Mesenchymal stem cell (in vitro differentiated cells and primary cell): ENCODE measurements at places on chromosomes 16 and 17.

- H3K4me1 ChIP-seq: peaks cover 27% of the 10 kb centered on the region
- peak; percentile 23 for DNase-seq
- peaks cover 54% of the 10 kb centered on the region for H3K36me3 ChIP-seq
- H3K4me3 ChIP-seq: no peak overlapping the region
- no peak overlapping the region for H3K27ac ChIP-seq
- H3K27me3 ChIP-seq: no peaks in the 10 kb centered on the region
These were observed 3.5 kb downstream of the PLK1 start for GRCh38 chr16:23682181-23682580.

DNA sequence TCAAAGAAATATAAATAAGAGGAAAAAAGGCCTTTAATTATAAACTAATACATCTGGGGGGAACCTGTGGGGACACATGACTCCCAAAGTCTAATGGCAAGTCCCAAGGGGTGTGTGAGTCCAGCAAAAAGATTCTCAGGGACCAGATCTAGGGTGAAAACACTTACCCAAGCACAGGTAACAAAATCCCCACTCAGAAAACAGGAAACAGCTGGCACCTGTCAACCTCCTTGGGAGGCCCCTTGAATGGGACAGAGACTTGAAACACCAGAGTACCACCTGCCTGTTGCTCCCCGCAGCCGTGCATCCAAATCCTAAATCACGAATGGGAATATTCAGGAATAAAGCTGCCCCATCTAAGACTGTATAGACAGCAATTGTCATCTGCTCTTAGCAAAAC is 461.2 kb upstream of the CDH5 start:
- H3K27ac ChIP-seq: no peak overlapping the region
- no peaks in the 10 kb centered on the region for H3K36me3 ChIP-seq
- H3K4me3 ChIP-seq: no peak overlapping the region
- H3K4me1 ChIP-seq: no peaks in the 10 kb centered on the region
- no peak for DNase-seq
- H3K27me3 ChIP-seq: no peaks in the 10 kb centered on the region

- no peaks in the 10 kb centered on the region for H3K4me1 ChIP-seq
- H3K36me3 ChIP-seq: no peaks in the 10 kb centered on the region
- DNase-seq: peak; percentile 39
- peaks cover 23% of the 10 kb centered on the region for H3K27me3 ChIP-seq
These were observed 42.0 kb upstream of the KSR1 start for GRCh38 chr17:27414271-27414670.

- H3K27ac ChIP-seq: no peak overlapping the region
- H3K4me3 ChIP-seq: no peak overlapping the region
- H3K36me3 ChIP-seq: no peaks in the 10 kb centered on the region
- DNase-seq: peak; percentile 31
These were observed 60.4 kb downstream of the MYOCD start for GRCh38 chr17:12726131-12726530.

GRCh38 chr16:22098405-22099255 is 6.3 kb downstream of the VWA3A start:
- peak overlapping the region; percentile 36 for H3K4me3 ChIP-seq
- no peaks in the 10 kb centered on the region for H3K36me3 ChIP-seq
- no peak overlapping the region for H3K27ac ChIP-seq
- H3K4me1 ChIP-seq: no peaks in the 10 kb centered on the region
- peak; percentile 64 for DNase-seq
- H3K27me3 ChIP-seq: peaks cover 16% of the 10 kb centered on the region

DNA sequence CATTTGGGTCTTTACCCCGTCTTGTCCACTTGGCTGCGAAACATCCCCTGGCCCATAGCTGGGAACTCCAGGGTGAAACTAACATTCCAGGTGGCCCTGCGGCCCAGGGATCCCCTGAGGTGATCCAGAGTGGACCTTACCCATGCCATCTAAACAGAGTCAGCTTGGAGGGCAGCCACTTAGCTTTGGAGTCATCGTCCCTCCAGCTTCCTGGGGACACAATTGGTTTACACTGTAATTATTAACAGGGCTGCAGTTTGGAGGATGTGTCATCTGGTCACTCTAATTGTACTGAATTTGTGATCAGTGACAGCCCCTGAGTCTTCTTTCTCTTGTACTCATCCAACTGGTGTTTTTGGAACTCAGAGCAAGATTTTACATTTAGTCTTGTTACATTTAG is 149.9 kb downstream of the ENGASE start:
- H3K4me3 ChIP-seq: no peak overlapping the region
- no peaks in the 10 kb centered on the region for H3K36me3 ChIP-seq
- no peak overlapping the region for H3K27ac ChIP-seq

DNA sequence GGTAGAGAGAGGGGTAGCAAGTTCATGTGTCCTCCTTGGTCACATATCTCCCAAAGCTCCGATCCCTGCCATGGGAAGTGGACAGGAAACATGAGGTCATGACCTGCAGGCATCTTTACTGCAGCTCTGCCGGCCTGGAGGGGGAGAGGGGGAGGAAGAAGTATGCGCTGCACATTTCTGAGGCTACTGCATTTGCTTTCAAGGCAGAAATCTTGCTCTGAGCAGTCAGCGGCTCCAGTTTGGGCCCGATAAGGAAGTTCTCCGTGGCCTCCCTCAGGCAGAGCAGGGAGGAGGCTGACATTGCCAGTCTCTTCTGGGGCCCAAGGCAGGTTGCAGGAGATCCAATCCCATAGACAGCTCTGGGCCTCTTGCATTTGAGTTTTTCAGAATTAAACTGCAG is 1.5 kb upstream of the NHERF1 start:
- no peak overlapping the region for H3K4me3 ChIP-seq
- H3K4me1 ChIP-seq: peaks cover 43% of the 10 kb centered on the region
- DNase-seq: peak; percentile 63
- no peaks in the 10 kb centered on the region for H3K36me3 ChIP-seq
- peaks cover 25% of the 10 kb centered on the region for H3K27me3 ChIP-seq
- peak overlapping the region; percentile 43 for H3K27ac ChIP-seq

DNA sequence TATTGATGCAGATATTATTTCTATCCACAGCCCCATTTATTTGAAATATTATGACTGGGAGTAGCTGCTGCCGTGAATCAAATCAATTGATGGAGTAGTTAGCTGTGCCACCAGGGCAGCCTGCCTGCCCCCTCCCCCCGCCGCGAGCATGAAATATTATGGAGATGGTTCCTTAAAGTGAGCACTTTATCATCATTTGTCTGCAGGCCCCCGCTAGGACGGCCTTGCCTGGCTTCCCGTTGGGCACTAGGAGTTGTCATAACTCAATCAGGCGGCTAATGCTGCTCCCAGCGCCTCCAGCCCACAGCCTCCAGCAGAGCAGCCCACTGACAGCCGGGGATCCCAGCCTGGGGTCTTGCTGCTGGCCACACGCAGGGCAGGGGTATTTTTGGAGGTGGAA is 173.9 kb downstream of the SALL1 start:
- no peak for DNase-seq
- H3K4me3 ChIP-seq: no peak overlapping the region
- no peaks in the 10 kb centered on the region for H3K4me1 ChIP-seq
- H3K36me3 ChIP-seq: no peaks in the 10 kb centered on the region

DNA sequence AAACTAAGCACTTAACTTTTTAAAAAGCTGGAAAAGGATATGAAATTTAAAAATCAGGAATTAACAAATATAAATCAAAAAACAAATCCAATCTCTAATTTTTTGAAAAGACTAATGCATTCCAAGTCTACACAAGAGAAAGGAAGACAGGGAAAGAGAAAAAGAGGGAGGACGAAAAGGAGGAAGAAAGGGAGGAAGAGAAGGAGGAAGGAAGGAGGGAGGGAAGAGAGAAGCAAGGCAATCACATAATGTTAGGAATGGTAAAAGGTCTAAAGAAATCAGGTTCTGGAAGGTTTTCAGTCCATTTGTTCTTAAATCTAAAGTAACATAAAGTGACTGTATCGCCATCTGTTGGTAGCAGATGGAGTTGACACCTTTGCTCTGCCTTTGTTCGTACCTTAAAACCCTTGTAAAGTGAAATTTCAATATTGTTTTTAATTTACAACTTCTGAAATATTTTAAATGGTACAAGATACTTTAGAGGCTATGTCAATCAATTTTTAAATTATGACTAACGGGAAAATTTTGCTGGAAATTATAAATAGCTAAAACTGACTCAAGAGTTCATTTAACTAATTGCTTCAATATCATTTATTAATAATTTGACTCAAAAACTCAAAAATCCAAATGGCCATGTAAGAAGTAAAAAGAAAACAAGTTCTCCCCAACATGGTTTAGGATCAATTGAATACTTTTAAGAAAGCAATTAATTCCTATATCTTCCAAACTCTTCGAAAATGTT is 20.4 kb upstream of the CDYL2 start:
- peak; percentile 40 for DNase-seq
- H3K36me3 ChIP-seq: no peaks in the 10 kb centered on the region
- no peaks in the 10 kb centered on the region for H3K4me1 ChIP-seq
- H3K27ac ChIP-seq: no peak overlapping the region

DNA sequence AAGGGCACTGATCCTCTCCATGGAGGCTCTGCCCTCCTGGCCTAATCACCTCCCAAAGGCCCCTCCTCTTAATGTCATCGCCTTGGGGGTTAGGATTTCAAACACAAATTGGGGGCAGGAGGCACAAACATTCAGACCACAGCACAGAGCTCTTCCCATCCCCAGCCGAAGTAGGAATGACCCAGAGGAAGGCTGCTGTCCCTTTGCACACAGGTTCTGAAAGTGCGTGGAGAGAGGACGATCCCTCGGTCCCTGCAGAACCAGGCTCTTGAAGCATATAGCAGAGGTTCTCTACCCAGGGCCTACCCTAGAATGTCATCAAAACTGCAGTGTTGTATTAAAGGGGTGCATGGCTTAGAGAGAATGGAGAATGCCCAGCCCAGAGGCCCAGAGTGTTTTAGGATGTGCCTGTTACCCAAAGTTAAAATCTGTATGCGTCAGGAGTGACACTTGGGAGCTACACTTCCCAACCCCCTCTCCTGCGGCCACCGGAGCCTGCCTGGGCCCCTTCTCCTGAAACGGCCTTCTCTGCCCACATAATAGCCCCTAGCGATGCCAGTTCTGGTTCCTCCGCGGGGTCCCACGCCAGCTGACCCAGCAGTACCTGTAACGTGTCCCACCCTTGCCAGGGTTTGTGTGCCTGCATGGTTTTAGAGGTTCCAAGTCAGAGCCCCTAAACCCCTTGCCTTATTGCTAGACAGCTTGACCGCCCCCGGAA is 159.5 kb upstream of the CACNG5 start:
- no peak overlapping the region for H3K4me3 ChIP-seq
- H3K27me3 ChIP-seq: no peaks in the 10 kb centered on the region
- peaks cover 14% of the 10 kb centered on the region for H3K4me1 ChIP-seq
- H3K36me3 ChIP-seq: peaks cover 17% of the 10 kb centered on the region
- no peak overlapping the region for H3K27ac ChIP-seq
- DNase-seq: no peak

GRCh38 chr17:73910206-73910605 is 266.0 kb upstream of the SDK2 start:
- DNase-seq: no peak
- no peak overlapping the region for H3K4me3 ChIP-seq
- peaks cover 59% of the 10 kb centered on the region for H3K27me3 ChIP-seq

GRCh38 chr17:28509789-28510188 is 3.6 kb downstream of the FOXN1 start:
- no peak overlapping the region for H3K4me3 ChIP-seq
- H3K36me3 ChIP-seq: no peaks in the 10 kb centered on the region
- peaks cover 93% of the 10 kb centered on the region for H3K27me3 ChIP-seq
- H3K27ac ChIP-seq: no peak overlapping the region

GRCh38 chr16:17323171-17323570 is 147.6 kb downstream of the XYLT1 start:
- H3K27ac ChIP-seq: no peak overlapping the region
- no peak overlapping the region for H3K4me3 ChIP-seq
- no peaks in the 10 kb centered on the region for H3K36me3 ChIP-seq
- no peaks in the 10 kb centered on the region for H3K27me3 ChIP-seq
